CMK (cell line): ENCODE measurements at places on chromosomes 16 and 17.
A peak's percentile ranks its signal among the peaks of the same experiment; 100 is the strongest.

DNA sequence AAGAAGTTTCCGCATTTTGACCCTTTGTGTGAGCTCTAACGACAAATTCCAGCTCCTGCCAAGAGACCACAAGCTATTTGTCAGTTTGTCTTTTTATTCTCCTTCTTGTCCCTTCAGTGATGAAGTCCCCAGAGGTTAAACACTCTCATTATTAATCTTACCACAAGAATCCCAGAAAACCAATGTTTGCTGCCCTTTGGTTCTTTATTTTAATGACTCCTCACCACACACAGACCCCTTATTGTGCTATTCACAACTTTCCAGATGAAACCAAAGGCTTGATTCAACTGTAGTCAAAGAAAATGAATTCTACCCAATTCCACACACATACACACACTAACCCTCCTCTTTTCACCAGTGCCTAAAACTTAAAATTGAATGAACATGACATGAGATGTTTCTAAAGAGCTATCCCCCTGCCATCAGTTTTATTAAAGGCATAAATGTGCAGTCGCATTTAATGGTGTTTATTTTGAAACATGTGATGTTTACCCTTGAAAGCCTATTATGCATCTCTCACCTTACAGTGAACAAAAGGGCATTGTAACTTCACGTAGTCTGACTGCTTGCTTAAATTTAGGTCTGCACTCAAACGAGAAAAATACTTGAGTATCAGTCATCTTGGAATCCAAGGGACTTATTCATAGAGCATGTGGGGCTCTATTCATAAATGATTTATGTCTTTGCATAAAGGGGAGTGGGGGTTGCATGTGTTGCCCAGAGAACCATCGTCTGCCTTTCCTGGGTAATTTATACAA lies 44.1 kb downstream of the PCTP start:
- no peak for DNase-seq

DNA sequence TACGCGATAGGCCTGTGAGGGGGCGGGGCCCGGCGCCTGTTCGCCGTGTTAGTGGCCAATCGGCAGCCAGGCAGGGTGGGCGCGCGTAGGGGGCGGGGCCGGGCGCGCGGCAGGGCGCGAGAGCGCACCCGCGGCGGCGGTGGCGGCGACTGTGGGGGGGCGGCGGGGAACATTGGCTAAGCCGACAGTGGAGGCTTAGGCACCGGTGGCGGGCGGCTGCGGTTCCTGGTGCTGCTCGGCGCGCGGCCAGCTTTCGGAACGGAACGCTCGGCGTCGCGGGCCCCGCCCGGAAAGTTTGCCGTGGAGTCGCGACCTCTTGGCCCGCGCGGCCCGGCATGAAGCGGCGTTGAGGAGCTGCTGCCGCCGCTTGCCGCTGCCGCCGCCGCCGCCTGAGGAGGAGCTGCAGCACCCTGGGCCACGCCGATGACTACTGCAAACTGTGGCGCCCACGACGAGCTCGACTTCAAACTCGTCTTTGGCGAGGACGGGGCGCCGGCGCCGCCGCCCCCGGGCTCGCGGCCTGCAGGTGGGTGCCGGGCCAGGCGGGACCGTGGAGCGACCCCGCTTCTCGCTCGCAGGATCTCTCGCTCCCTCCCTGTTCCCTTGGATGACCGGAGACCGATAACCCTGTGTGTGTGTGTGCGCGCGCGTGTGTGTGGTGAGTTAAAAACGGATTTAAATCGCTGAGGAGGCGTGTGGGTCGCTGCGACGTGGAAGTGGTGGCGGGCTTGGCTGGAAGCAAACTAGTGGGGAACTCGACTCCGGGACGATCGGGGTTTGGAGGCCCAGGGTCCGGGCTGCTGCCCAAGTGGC lies at the start of gene NFATC3:
TSS of gene NFATC3 (plus strand) at position 112 of the 813 bp plus-strand sequence. CDS start at position 424, 312 bp downstream.
- peak; percentile 91 for DNase-seq

DNA sequence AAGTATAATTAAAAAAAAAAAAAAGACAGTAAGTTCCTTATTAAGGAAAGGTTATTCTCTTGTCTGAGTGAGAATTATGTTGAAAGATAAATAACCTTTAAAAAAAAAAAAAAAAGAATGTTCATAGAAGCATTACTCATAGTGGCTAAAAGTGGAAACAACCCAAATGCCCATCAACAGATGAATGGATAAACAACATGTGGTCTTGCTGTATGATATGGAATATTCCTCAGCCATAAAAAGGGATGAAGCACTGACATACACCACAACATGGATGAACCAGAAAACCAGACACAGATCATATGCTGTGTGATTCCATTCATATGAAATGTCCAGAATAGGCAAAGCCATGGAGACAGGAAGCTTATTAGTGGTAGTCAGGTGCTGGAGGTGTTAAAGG lies 9.2 kb upstream of the CCNF start:
- no peak for DNase-seq

- no peak for DNase-seq
Measured at GRCh38 chr17:44733753-44734152, 25.0 kb upstream of the ADAM11 start.

- DNase-seq, result no peak
Measured at GRCh38 chr17:200586-200985, 19.1 kb upstream of the DOC2B start.

DNA sequence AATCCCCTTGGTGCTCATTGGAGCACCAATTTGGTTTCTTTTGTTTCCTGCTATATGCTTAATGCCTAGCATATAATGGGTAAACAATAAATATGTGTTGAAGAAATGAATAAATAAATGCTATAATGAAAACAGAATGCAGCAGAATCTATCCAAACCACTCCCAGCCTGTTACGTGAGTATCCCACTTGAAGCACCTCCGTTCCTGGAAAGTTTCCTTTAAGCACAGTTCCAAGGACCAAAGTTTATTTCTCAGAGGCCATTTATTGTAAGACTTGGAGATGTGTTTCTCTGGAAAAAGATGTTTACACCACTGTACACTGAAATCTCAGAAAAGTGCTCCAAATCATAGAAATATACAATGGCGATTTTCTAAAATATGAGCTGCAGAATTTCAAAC lies 187.0 kb downstream of the SOX9 start:
- no peak for DNase-seq

DNA sequence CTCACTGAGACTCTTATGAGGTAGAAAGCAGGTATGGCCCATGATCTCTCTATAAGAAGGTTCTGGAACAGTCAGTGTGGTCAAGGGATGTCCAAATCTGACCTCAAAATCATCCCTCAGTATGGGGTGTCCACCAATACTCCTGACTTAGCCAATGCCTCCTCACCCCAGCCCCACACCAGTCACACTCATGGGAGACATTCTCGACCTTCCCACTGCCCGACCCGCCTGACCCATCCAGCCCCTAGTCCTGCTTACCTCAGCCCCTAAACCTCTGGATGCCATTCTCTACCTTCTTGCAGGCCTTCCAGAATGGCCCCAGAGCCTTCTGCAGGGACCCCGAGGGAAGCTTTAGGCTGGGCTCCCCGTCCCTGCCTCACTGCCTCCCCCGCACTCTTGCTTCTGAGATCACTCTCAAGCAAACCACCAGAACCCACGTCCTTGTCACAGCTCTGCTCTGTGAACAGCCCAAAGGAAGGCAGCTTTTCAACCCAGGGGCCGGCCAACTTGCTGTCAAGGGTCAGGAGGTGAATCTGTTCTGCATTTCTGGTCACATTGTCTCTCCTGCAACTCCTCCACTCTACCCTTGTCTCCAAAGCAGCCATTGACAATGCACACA lies 44.9 kb upstream of the RBFOX3 start:
- no peak for DNase-seq

DNA sequence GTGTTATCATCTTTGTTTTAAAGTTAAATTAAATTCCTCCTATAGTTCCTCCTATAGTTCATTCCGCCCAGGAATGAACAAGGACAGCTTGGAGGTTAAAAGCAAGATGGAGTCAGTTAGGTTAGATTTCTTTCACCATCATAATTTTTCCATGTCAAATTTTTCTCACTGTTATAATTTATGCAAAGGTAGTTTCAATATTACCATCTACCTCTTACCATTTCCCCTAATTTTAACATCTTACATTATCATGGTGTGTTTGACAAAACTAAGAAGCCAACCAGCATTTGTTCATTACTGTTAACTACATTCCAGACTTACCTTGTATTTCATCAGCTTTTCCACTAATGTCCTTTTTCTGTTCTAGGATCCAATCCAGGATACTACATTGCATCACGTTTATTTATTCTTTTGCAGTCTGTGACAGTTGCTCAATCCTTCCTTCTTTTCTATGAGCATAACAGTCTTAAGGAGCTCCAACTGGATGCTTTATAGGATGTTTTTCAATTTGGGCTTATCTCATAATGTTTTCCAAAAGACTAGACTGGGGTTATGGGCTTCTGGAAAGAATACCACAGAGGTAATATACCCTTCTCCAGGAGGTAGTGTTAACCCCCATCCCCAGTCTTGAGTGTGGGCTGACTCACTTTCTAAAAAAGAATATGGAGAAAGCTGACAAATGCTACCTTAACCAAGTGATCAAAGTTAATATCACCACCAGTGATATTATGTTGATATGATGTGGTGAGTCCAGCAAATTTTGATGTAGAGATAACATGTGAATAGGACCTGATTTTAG lies 158.5 kb downstream of the PPM1E start:
- no peak for DNase-seq

DNA sequence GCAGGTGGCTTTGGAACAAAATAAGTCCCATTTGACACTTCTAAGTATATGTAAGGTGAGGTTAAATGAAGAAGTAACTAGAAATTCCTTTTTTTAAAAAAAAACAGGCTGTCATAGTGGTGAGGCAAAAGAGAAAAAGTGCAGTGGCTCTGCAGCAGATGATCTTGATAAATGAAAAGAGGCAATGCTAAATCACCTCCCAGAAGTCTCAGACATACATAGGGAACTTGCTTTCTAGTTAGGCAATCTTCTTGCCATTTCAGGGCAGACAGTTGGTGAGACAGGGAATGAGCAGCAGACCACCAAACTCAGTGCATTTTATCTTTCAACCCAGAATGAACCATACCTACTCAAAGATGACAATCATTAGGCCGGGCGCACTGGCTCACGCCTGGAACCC lies 90.8 kb downstream of the MYO1D start:
- no peak for DNase-seq

GRCh38 chr16:72597938-72598337 lies 426.0 kb upstream of the PMFBP1 start:
- no peak for DNase-seq

DNA sequence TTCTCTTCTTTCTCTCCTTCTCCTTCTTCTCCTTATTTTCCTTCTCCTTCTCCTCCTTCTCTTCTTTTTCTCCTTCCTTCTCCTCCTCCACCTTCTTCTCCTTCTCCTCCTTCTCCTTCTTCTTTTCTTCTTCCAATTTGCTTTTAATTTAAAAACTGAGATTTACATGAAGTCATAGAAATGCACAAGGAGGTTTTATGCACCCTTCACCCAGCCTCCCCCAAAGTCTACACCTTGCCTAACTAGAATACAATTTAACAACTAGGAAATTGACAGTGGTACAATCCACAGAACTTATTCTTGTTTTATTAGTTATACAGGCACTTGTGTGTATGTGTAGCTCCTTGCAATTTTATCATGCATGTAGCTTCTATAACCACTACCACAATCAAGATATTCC lies 826.7 kb downstream of the KCNJ2 start:
- no peak for DNase-seq

GRCh38 chr17:76353004-76353598 lies 615 bp downstream of the PRPSAP1 start:
- no peak for DNase-seq

DNA sequence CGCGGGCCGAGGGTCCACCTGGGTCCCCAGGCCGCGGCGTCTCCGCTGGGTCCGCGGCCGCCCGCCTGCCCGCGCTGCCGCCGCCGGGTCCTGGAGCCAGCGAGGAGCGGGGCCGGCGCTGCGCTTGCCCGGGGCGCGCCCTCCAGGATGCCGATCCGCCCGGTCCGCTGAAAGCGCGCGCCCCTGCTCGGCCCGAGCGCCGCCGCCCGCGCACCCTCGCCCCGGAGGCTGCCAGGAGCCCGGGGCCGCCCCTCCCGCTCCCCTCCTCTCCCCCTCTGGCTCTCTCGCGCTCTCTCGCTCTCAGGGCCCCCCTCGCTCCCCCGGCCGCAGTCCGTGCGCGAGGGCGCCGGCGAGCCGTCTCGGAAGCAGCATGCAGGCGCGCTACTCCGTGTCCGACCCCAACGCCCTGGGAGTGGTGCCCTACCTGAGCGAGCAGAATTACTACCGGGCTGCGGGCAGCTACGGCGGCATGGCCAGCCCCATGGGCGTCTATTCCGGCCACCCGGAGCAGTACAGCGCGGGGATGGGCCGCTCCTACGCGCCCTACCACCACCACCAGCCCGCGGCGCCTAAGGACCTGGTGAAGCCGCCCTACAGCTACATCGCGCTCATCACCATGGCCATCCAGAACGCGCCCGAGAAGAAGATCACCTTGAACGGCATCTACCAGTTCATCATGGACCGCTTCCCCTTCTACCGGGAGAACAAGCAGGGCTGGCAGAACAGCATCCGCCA lies 504 bp downstream of the FOXC2 start:
- DNase-seq, result no peak

- no peak for DNase-seq
Measured at GRCh38 chr16:76524356-76524755, 247.2 kb downstream of the CNTNAP4 start.

DNA sequence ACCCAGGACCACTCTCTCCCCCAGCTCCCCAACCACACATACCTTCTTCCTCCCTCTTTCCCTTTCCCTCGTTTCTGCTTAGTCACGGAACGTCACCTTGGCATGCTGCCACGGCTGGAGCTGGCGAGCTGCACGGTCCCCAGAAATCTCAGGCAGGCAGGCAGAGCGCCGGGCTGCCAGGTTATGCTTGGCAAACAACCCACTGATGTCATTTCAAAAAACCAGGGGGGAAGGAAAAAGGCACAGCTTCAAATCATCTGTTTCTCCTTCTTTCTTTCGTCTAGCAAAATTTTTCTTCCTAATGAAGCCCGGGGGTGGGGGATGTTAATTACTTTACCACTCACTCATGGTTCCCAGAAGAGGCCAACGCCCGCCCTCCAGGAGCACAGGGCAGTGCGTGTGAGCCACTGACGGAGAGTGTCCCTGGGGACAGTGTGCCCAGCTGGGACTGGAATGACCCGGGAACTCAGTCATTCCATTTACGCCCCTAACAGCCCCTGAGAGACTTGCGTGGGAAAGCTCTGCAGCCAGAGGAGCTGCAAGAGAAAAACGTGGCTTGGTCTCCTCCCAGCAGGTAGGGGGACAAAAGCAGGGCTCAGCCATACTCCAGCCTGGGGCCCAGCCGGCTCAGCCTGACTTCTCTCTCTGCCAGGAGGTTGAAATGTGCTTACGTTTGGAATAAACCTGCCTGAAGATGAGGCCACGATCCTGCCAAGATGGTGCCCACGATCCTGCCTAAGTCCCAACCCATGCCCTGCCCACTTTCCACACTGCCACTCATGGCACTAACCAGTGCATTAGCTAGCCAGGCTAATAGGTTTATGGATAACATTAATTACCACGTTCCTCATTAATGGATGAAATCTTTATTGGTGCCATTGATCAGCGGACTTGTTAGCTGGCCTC lies 198.9 kb downstream of the ZFHX3 start:
- DNase-seq, result no peak

GRCh38 chr17:65058593-65058992 lies 2.1 kb upstream of the GNA13 start:
- DNase-seq, result no peak

GRCh38 chr16:23838485-23839142 lies 2.8 kb downstream of the PRKCB start:
- no peak for DNase-seq
